Fibroblast of skin of left biceps (primary cell): ENCODE measurements at places on chromosomes 5 and 9.

GRCh38 chr5:39364367-39364766 is at the start of gene C9:
C9 (minus strand) TSS chr5:39364495; CDS start chr5:39364464, 31 bp downstream.
- no peak for DNase-seq

DNA sequence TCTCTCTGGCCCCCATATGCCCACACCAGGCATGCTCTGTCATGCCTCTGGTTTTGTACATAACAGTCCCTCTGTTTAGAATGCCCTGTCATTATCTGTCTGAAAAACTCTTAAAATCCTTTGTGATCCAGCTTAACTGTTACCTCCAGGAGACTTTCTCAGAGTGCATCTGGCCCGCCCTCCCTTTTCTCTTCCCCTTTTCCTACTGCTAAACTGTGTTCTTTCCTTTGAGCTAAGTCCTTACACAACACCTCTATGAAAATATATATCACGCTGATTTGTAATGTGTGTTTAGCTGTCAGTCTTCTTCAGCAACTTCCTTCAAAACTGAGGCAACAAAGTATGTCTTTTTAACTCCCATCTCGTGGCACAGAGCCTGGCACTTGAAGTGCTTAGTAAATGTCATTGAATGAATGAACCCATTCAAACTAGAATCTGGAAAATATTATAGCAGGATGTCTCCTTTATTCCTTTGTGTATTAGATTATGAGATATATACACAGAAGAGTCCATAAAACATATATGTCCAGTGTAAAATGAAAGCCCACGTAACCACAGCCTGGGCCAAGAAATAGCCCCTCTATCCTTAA is 166.2 kb upstream of the KLF9 start:
- DNase-seq, result no peak

- no peak for DNase-seq
Observed at GRCh38 chr9:134740071-134740470, 98.5 kb downstream of the COL5A1 start.

DNA sequence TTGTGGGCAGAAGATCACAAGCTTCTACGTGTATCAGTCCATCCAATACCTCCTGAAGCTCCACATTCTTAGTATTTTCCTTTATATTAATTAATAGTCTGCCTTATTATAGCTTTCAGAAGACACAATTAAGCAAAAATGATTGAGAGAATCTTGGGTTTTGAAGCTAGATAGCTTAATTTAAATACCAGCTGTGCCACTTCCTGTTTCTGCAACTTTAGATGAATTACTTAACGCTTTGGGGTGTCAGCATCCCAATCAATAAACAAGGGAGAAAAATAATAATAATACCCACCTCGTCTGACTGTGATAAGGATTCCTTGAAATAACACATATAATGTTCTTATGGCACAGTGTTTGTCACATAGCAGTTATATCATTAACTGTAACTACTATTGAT is 44.7 kb upstream of the HTR4 start:
- no peak for DNase-seq

DNA sequence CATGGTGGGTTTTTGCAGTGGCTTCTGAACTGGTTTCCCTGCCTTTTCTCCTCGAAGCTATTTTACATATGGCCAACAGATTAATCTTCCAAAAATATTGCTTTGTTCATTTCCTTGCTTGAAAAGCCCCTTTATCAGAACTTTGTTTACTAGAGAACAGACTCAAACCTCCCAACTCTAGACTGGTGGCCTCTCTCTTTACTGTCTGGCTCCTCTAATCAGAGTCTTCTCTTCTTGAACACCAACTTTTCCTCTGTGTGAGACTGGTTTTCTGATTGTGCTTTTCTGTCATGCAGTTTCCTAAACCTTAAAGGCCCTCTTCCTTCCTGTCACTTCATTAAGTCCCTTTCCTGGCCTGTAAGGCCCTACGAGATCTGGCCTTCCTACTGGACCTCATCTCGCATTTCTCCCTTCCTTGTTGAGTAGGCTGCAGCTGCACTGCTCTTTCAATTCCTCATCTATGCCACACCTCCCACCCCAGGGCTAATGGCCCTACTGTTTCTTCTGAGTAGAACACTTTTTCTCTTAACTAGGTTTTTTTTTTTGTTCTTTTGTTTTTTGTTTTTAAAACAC is 5.7 kb downstream of the C9orf43 start:
- no peak for DNase-seq

- no peak for DNase-seq
Observed at GRCh38 chr9:4146293-4146692, 153.6 kb downstream of the GLIS3 start.

DNA sequence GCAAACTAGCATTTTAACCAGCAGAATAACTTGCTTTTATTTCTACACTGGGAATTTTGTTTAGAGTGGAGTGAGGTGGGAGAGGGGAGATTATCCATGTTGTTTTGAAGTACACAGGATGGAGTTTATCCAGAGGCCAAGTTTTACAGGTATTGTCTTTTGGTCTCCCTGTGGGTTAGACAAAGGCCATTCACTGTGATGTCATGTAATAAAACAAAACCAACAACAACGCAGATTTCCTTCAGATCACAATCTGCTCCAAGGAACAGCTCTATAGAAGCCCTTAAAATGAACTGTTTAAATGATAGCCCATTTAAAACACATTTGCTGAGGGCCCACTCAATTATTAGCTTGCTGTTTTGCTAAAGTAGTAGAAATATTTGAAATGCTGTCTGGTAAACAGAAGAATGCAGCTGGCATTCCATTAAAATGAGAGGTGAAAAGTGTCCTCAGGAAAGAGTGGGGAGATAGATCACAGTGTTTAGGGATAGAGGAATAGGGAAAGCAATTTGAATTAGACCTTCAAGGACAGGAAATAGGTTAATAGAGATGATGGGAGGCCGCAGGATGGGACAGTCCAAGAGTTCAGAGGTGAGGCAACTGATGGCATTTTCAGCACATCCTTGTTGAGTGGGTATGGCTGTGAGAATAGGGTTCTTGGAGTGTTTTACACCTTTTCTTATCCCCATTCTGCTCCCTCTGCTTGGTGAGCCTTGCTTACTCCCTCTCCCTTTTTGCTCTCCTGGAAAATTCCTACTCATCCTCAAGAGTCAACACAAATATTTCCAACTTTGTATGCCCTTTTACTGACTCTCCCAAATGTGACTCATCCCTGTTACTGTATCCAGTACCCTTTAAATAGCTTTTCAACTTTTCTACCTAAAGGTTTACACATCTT is 140.1 kb upstream of the NR3C1 start:
- no peak for DNase-seq

- no peak for DNase-seq
Observed at GRCh38 chr5:159965031-159965837, 43.7 kb upstream of the TTC1 start.
